Epithelial cell of proximal tubule (primary cell): ENCODE measurements at places on chromosomes 1 and 21. TPM values are rescaled to one million over a fixed set of nuclear protein-coding genes. Genes with fewer than 3 reads are reported as not detected.

GRCh38 chr1:151145304-151146071, 943 bp downstream of the SEMA6C start:
- DNase-seq = no peak

GRCh38 chr1:28578696-28579218, 13.3 kb upstream of the RAB42 start:
- no peak for DNase-seq

DNA sequence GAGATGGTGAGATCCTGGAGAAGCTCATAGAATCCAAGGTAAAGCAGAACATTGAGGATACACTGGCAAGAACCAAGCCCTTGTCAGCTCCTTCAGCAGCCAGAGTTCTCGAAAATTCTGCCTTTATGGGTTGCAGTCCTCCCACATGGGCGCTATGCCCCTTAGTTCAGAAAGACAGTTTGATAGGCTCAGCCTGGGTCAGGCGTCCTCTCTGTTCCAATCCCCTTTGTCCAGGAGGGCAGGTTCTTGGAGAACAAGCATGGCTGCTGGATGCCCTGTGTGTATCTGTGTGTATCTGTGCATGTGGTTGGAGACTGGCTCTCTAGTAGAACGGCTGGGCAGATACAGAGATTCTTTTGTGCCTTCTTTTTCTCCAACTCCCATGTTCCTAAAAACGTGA, 8.0 kb upstream of the NBL1 start:
- DNase-seq = no peak

S100A14 gene
- 11.2 and 43.8 TPM in 2 replicates for total RNA-seq

DNA sequence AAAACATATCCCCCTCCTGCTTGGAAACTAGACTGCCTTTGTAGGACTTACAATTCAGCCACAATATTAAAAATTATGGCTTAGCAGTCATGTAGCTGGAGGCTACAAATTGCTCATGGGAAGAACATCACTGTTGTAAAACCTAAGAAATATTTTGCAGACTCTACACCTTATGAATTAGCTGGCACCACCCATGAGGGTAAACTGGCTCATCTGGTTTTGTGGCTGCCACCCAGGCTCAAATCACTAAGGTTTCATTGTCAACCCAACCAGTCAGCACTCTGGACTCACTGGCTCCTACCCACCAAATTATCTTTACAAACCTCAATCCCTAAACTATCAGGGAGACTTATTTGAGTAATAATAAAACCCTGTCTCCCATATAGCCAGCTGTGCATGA, 100.7 kb upstream of the OLFM3 start:
- DNase-seq = no peak

DNA sequence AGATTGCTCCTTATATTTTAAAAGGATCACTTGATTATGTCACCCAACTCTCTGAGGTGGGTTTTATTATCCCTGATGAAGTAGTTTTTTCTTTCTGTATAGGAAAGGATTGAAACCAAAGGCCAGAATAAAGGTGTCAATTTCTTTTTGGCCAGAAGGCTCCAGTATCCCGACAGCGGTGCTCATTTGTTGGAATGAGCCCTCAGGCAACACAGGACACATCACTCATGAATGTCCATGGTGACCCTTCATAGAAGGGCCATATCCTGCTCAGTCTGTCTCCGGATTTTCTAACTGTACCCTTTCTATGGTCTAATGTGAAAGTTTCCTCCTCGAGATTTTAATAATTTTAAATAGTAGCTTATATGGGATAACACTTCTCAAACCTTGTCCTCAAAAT, 171.3 kb upstream of the USP24 start:
- DNase-seq = no peak

GRCh38 chr1:184650177-184650866, 104.3 kb downstream of the EDEM3 start:
- DNase-seq = no peak

SPRR1B gene
- total RNA-seq = 0.75 TPM in 1 of 2 replicates, not detected in the other

- no peak for DNase-seq
Measured at GRCh38 chr1:197184190-197184589, 37.7 kb upstream of the ASPM start.

DNA sequence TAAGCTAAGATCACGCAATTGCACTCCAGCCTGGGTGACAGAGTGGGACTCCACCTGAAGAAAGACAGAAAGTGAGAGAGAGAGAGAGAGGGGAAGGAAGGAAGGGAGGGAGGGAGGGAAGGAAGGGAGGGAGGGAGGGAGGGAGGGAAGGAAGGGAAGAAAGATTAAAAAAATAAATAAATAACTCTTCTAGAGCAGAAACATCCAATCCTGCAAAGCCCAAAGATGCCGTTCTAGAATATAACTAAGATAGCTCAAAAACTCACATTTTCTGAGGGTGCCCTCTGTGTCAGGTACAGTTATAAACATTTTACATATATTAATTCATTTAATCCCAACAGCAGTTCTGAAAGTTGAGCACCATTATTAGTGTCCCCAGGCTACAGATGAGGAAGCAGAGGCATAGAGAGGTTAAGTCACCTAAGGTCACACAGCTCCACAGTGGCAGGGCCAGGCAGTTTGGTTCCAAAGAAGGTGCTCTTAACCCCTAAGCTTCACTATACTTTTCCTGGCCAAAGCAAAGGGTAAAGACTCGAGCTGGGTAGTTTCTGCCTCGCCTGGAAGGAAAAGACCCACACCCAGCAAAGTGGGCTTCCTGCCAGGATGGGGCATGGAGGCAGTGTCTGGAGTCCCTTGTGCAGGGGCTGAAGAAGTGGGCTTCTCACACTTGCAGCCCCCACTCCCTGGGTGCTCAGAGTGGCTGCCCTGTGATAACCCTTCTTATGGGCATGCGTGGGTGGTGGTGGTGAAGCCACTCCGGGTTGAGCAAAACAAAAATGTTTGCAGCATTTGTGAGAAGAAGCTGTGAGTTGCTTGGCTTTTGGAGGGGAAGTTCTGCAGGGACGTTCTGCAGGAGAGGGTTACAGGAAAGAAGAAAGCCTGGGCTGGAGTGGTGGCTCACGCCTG, 7.9 kb upstream of the PIK3CD start:
- no peak for DNase-seq

DNA sequence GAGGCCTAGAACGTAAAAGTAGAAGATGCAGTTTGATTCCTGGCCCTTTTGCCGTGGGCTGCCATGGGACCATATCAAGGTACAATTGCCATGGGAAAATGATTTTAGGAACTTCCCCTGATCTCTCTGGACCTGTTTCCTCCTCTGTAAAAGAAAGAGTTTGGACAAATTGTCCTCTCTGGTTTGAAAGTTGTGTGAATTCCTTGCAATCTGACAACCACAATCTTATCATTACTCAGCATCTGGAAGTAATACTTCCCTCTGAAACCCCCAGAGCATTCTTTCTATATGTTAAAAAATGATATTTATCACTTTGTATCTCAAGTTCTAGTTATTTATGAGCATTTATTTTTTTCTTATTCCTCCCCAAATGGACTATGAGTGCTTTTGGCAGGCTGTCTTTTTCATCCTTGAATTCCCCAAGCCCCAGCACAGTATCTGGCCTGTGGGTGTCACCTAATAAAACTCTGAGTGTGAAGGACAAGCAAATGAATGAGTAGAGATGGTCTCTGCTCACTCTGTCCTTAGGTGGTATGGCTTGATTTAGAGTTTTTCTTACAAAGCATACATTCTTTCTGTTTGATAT, 181.1 kb downstream of the DYRK1A start:
- no peak for DNase-seq

FGR gene
- total RNA-seq = not detected in 2 replicates

DNA sequence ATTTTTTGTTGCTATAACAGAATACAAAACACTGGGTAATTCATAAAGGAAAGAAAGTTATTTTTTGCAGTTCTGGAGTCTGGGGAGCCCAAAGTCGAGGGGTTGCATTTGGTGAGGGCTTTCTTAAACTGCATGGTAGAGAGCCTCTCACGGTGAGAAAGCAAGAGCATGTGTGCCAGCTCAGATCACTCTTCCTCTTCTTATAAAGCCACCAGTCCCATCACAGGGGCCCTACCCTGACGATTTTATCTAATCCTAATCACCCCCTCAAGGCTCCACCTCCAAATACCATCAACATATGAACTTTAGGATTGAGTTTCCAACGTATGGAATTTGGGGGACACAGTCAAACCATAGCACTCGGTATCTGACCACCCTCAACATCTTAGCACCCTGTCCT, 1.0 kb upstream of the STRIP1 start:
- DNase-seq = no peak
